Tibial nerve (tissue), 4 donors: ENCODE measurements at places on chromosomes 7 and 10. TPM values are rescaled to one million over a fixed set of nuclear protein-coding genes. Genes with fewer than 3 reads are reported as not detected.
A peak's percentile ranks its signal among the peaks of the same experiment; 100 is the strongest.

- DNase-seq: peak; percentile 33
- H3K4me3 ChIP-seq: no peak overlapping the region
These were observed 38.3 kb upstream of the GALNTL5 start for GRCh38 chr7:151917791-151918509.

GRCh38 chr10:13624630-13625029 lies 37.9 kb downstream of the PRPF18 start:
- no peaks in the 10 kb centered on the region for H3K4me1 ChIP-seq
- H3K36me3 ChIP-seq: peaks cover 30% of the 10 kb centered on the region
- no peaks in the 10 kb centered on the region for H3K27me3 ChIP-seq
- DNase-seq: no peak

DNA sequence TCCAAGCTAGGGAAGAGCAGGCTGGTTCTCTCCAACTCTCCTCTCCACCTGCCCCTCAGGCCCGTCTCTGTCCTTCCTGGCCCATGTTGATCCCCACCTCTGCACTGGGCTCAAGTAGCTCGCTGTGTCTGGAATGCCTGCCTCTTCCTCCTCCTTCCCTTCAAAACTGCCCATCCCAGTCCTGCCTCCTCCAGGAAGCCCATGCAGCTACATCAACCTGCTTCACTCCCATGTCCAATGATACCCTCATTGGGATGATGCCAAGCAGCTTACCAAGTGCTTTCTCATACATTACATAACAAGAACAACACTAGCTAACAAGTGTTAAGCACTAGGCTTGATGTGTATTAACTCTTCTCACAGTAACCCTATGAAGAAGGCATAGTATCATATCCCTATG lies 8.2 kb downstream of the ASB10 start:
- H3K4me1 ChIP-seq: no peaks in the 10 kb centered on the region
- H3K27me3 ChIP-seq: peaks cover 48% of the 10 kb centered on the region
- H3K27ac ChIP-seq: no peak overlapping the region
- no peak overlapping the region for H3K4me3 ChIP-seq
- no peaks in the 10 kb centered on the region for H3K36me3 ChIP-seq

- H3K27me3 ChIP-seq: no peaks in the 10 kb centered on the region
- no peaks in the 10 kb centered on the region for H3K36me3 ChIP-seq
- no peak for DNase-seq
- H3K4me1 ChIP-seq: no peaks in the 10 kb centered on the region
- no peak overlapping the region for H3K27ac ChIP-seq
These were observed 97.7 kb downstream of the TPK1 start for GRCh38 chr7:144738146-144738545.

DNA sequence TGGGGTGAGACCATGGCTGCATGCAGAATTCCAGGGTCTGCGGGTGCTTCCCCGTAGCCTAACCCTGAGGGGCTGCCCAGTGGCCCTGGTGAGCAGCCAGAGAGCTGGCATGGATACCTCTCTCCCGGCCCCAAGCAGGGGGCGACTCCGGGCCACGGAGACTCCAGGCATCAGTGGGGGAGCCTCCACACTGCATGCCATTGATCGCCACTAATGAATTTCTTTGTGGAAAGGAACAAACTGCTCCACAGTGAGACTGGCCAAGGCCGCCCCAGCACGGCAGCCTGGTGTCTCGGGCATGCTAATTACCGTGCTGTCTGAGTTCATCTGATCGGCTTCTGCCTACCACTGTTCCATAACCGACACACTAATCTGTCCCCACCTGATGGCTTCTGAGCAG lies 184.4 kb downstream of the GRID1 start:
- no peak overlapping the region for H3K4me3 ChIP-seq
- no peaks in the 10 kb centered on the region for H3K36me3 ChIP-seq
- H3K4me1 ChIP-seq: no peaks in the 10 kb centered on the region
- no peak overlapping the region for H3K27ac ChIP-seq

- H3K4me1 ChIP-seq: peaks cover 26% of the 10 kb centered on the region
- no peak overlapping the region for H3K4me3 ChIP-seq
- no peak overlapping the region for H3K27ac ChIP-seq
- H3K27me3 ChIP-seq: no peaks in the 10 kb centered on the region
- H3K36me3 ChIP-seq: no peaks in the 10 kb centered on the region
These were observed 44.4 kb downstream of the LRRC4 start for GRCh38 chr7:127986581-127987521.

DNA sequence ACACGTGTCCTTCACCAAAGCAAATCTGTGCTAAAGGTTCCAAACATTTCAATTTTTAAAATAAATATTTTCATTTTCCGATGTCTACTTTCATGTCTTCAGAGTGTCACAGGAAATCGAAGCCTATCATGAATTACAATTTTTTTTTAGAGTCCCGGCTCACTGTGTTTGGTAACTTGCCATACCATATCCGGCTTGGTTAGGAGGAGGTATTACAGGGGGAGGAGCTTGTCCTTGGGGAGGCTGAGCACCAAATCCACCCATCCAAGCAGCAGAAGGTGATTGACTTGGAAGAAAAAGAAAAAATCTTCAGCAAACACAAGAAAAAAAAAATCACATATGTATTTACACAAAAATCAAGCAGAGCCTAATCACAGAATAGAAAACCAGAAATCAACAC lies 21.3 kb downstream of the TIAL1 start:
- H3K4me1 ChIP-seq: no peaks in the 10 kb centered on the region
- no peak overlapping the region for H3K4me3 ChIP-seq
- no peak overlapping the region for H3K27ac ChIP-seq
- peaks cover 90% of the 10 kb centered on the region for H3K36me3 ChIP-seq
- H3K27me3 ChIP-seq: no peaks in the 10 kb centered on the region

DNA sequence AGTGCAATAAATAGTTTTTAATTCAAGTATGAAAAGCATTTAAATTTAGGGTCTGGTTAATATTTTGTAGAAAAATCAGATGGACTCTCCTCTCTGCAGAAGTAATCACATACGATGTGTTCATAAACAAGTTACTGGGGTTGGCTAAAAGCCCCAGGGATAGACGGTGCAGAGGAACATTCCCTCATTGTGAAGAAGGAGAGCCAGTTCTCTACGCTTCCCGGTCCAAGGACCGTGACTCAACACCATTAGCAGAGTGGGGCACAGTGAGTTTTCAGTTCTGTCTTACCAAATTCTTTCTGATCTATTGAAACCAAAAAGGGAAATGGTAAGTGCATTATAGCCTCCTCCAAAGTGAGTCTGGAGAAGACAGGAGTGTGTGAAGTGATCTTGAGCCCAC lies 327.8 kb downstream of the WDR37 start:
- no peaks in the 10 kb centered on the region for H3K27me3 ChIP-seq
- H3K36me3 ChIP-seq: no peaks in the 10 kb centered on the region
- peaks cover 5% of the 10 kb centered on the region for H3K4me1 ChIP-seq
- H3K27ac ChIP-seq: no peak overlapping the region

DNA sequence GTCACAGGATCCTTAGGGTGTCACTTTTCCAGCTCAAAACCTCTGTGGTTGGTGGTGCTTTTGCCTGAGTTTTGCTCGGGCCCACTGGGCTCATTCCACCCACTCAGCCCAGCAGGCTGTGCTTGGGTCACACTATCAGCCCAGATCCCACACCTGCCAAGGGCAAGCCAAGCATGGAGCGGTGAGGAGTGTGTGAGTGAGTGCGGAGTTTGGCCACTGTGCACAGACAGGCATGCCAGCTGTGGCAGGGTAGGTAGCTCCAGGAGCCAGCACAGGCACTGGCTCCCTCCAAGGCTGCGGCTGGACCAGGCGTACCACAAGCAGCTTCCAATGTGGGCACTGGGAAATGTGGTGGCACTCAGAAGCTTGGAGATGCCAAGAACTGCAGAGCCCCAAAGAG lies 43.9 kb upstream of the TECTB start:
- no peak overlapping the region for H3K27ac ChIP-seq
- H3K27me3 ChIP-seq: no peaks in the 10 kb centered on the region
- no peak for DNase-seq
- H3K36me3 ChIP-seq: no peaks in the 10 kb centered on the region
- no peaks in the 10 kb centered on the region for H3K4me1 ChIP-seq
- no peak overlapping the region for H3K4me3 ChIP-seq

GRCh38 chr7:39186671-39187070 lies 209.0 kb downstream of the POU6F2 start:
- no peaks in the 10 kb centered on the region for H3K36me3 ChIP-seq
- no peak overlapping the region for H3K4me3 ChIP-seq
- H3K4me1 ChIP-seq: no peaks in the 10 kb centered on the region
- no peaks in the 10 kb centered on the region for H3K27me3 ChIP-seq
- H3K27ac ChIP-seq: no peak overlapping the region

- peaks cover 13% of the 10 kb centered on the region for H3K4me1 ChIP-seq
- no peak overlapping the region for H3K4me3 ChIP-seq
- no peak for DNase-seq
- no peak overlapping the region for H3K27ac ChIP-seq
- no peaks in the 10 kb centered on the region for H3K27me3 ChIP-seq
These were observed 11.7 kb downstream of the NIPSNAP2 start for GRCh38 chr7:55975988-55976633.

GRCh38 chr10:129046962-129047361 lies 420.1 kb upstream of the MGMT start:
- no peak overlapping the region for H3K4me3 ChIP-seq
- no peaks in the 10 kb centered on the region for H3K36me3 ChIP-seq
- H3K27ac ChIP-seq: no peak overlapping the region
- no peaks in the 10 kb centered on the region for H3K4me1 ChIP-seq

DNA sequence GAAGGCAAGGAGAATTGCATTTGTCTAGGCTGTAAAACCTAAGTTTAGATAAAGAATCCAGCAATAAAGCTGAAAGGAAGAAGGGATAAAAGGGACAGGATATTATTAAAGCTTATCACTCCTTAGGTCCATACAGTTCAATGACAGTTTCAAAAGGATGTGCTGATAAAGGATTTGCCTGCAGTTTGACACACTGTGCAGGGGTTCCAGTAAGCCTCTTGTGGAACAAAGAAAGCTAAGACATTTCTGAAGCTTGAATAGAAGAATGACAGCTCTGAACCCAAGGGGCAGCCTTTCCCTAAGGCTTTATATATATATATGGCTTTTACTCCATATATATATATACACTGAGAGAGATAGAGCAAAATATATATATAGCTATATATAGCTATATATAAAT lies 276.8 kb upstream of the GRM3 start:
- no peak overlapping the region for H3K27ac ChIP-seq
- no peaks in the 10 kb centered on the region for H3K36me3 ChIP-seq
- no peaks in the 10 kb centered on the region for H3K4me1 ChIP-seq
- H3K4me3 ChIP-seq: no peak overlapping the region
- H3K27me3 ChIP-seq: no peaks in the 10 kb centered on the region
- DNase-seq: no peak

DNA sequence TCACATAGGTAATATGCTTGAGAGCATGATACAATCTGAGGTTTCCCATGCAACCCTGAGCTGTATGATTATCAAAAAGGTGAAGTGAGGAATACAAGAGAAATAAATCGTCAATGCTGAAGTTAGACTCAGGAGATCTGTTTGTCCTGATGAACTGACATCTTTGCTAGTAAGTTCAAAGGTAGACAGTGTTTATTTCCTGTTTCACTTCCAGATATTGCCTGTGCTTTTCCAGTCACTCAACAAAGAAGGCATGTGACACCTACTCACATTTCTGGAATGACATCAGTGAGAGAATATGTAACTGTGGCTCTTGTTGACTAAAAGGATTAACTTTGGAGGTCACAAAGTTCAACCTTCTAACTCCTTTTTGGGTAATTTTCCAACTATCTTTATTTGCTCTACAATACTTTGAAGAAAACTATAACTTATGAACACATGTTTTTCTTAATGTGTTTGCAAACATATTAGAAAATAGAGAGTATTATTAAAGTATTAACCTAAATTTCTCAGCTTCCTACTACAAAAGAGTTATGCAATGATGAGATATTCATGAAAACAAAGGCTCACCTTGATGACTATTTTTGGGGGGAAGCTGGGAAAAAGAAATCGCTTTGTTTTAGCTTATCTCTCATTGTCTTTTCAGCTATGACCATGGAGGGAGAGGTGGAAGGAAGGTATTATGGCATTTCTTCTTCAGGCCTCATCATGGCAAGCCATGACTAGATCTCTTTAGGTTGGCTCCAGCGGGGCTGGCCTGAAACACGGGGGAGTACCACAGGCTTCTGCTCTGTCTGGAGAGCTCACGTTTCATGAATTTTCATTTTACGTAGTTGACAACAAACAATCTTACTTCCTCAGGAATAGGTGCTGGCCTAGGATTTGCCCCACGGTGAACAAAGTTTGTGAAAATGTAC lies 214.7 kb upstream of the SLC26A5 start:
- DNase-seq: no peak
- H3K36me3 ChIP-seq: no peaks in the 10 kb centered on the region
- no peak overlapping the region for H3K4me3 ChIP-seq
- H3K27me3 ChIP-seq: no peaks in the 10 kb centered on the region
- H3K27ac ChIP-seq: no peak overlapping the region

DNA sequence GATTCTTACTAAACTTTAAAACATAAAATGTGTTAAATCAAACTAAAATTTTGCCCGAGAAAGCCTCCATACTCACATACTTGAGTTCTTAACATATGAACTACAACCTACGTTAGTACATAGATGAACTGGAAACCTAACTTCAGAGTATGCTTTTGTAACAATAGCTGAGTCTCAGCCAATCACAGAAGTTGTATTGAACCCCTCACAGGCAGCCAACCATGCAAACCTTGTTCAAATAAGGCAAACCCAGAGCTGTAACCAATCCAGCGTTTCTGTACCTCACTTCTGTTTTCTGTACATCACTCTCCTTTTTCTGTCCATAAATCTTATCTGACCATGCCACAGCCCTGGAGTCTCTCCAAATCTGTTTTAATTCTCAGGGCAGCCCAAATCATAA lies 157.3 kb upstream of the COL1A2 start:
- no peaks in the 10 kb centered on the region for H3K36me3 ChIP-seq
- no peaks in the 10 kb centered on the region for H3K27me3 ChIP-seq
- H3K4me3 ChIP-seq: no peak overlapping the region
- no peaks in the 10 kb centered on the region for H3K4me1 ChIP-seq

DNA sequence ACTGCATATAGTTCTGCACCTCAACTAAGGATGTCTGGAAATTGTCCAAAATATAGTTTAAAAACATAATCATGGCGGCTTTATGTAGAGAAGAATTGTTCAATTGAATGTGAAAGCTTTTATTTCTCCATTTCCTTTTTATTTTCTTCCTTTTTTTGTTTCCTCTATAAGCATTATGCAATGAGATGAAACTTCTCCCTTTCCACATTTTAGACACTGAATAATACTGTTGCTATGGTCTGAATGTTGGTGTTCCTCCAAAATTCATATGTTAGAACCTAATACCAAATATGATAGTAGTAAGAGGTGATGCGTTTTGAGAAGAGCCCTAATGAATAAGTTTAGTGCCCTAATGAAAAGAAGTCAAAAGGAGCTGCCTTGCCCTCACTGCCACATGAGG lies 175.0 kb downstream of the RNLS start:
- H3K27me3 ChIP-seq: no peaks in the 10 kb centered on the region
- DNase-seq: no peak
- no peak overlapping the region for H3K4me3 ChIP-seq
- H3K4me1 ChIP-seq: no peaks in the 10 kb centered on the region

The TMEM72 gene
- 0.21 TPM for total RNA-seq

The SHTN1 gene
- 15.9 TPM for total RNA-seq

The CALML3 gene
- not detected for total RNA-seq

The HMX2 gene
- total RNA-seq: not detected

The BHLHA15 gene
- total RNA-seq: not detected

The MYL10 gene
- not detected for total RNA-seq

The SPDYE3 gene
- total RNA-seq: not detected

The GIMAP7 gene
- 25.7 TPM for total RNA-seq

The ZNF503 gene
- 9.9 TPM for total RNA-seq

The GARIN1A gene
- total RNA-seq: 3.5 TPM

The NPSR1 gene
- not detected for total RNA-seq

The C10orf88 gene
- 5.9 TPM for total RNA-seq

The ITPRID1 gene
- not detected for total RNA-seq
